Stimulated activated CD4-positive, alpha-beta T cell treated with anti-CD3 and anti-CD28 coated beads, Interleukin-4, amount 100 ng/mL, for 48 hours (primary cell): ENCODE measurements at places on chromosomes 3 and 15.

DNA sequence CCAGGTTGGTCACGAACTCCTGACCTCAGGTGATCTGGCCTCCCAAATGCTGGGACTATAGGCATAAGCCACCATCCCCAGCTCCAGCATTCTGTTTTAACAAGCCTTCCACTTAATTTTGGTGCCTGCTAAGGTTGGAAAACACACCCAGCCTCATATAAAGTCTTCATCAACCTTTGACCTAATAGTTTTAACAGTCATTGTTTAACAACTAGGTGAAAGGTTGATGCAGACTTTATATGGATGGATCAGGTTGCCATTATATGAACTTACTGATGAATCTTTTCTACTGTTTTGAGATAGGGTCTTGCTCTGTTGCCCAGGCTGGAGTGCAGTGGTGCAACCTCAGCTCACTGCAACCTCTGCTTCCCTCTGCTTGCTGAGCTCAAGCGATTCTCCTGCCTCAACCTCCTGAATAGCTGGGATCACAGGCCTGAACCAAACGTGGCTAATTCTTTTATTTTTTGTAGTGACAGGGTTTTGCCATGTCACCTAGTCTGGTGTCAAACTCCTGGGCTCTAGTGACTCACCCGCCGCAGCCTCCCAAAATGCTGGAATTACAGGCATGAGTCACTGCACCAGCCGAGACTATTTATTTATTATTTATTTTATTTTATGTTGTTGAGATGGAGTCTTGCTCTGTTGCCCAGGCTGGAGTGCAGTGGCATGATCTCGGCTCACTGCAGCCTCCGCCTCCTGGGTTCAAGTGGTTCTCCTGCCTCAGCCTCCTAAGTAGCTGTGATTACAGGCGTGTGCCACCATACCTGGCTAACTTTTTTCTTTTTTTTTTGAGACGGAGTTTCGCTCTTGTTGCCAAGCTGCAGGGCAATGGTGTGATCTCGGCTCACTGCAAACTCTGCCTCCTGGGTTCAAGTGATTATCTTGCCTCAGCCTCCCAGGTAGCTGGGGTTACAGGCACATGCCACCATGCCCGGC, 3.1 kb upstream of the RPAP1 start:
- DNase-seq = no peak

DNA sequence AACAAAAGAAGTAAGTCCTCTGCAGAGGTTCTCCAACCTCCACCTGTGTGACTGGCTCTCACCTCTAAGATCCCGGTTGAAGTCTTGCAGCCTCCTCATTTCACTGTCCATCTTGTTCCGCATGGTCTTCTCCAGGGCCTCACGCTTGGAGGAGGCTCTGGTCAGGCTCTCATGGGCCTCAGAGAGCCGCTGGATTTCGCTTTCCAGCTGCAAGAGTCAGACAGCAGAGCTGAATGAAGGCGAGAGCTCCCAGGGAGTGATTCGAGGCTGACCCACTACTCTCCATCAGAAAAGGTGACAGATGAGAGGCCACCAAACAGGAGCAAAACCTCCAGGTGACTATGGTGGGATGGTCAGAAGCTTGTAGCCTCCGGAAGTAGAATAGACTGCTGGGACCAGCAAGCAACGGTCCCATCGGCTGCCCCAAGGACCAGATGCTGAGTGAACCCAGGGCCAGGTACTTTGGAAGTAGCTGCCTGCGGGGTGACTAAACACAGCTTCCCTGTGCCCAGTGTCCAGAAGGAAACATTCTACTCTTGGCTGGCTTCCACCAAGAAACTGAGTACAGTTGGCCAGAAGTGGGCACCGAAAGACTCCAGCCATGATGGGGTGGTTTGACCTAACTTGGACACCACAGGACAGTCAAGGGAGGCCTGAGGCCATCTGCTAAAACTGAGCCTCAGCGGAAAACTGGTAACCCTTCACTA, 7.9 kb downstream of the AMOTL2 start:
- DNase-seq = no peak

DNA sequence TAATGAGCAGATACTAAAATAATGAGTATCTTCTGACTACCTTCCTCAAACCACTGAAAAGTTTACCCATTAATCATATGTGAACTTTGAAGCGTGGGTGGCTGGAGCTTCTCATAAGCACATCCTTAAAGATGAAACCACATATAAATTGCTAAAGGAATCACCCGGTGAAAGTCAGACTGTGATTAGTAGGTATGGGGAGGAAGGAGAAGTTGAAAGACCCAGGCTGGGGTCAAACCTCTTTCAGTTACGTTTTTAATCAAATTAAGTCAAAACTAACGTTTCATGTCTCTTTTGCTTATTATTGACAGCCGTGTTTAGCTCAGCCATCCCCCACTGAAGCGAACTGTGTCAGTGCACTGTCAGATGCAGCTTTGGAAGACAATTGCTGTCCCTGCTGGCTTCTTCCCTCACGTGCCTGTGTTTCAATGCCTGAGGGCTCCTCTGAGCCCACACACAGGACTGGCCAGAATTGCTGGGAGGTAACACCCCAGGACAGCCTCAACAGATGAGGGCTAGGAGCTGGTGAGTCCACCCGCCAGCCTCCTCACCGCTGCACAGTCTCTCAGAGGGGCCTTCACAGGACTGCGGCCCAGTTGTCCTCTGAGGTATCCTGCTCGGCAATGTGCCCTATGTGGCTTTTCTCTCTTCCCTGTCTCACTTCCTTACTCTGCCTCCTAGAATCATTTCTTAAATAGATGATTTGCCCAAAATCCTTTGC, 29.3 kb upstream of the SH3BP5 start:
- DNase-seq = peak; percentile 49

- DNase-seq = no peak
Observed at GRCh38 chr15:43775411-43775965, 1.3 kb downstream of the ELL3 start.

DNA sequence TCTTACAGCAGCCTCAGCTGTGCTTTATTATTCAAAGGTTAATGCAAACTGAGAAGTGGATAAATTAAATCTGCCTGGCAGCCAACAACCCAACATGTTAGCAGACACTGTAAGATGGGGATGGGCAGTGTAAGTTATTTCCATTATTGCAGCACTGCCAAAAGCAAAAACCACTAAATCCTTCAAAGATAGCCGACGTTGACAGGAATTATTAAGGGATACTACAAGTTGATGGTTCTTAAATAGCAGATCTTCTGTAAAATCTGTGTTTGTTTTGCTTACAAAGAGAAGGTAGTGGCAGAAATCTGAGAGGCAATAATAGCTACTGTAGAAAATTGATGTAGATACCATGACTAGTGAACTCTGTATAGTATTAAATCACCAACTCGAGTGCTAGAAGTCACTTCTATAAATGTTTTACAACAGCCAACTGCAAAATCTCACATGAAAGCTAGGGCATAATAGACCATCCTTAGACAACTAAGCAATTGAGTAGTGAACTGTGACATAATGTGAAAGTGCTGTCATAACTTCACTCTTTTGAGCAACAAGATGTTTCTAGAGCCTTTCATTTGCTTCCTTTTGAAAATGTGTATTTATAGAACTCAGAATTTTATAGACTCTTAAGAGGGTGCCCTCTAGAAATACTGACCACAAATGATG, 278.6 kb downstream of the UBE2E2 start:
- DNase-seq = no peak

- no peak for DNase-seq
Observed at GRCh38 chr3:148600440-148600839, 97.3 kb upstream of the AGTR1 start.

DNA sequence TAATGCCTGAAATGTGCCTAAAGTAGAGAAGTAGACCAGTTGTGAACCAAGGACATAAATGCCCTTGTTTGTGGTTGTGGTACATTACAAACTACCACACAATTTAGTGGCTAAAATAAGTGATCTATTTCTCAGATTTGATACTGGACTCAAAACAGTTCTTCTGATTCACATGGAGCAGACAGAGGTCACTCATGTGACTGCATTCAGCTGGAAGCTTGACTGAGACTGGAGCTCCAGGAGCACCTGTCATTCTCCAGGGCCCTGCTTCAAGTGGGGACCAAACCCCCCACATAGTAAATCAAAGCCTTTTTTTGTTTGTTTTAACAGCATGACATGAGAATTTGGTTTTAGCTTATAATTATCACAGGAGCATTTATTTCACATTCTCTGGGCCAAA, 301.2 kb downstream of the OXSM start:
- DNase-seq = no peak

- peak; percentile 74 for DNase-seq
Observed at GRCh38 chr15:72474912-72475628, 940 bp downstream of the ARIH1 start.

- no peak for DNase-seq
Observed at GRCh38 chr15:88580532-88580931, 34.1 kb upstream of the DET1 start.

- no peak for DNase-seq
Observed at GRCh38 chr15:61640756-61641155, 411.7 kb upstream of the RORA start.

DNA sequence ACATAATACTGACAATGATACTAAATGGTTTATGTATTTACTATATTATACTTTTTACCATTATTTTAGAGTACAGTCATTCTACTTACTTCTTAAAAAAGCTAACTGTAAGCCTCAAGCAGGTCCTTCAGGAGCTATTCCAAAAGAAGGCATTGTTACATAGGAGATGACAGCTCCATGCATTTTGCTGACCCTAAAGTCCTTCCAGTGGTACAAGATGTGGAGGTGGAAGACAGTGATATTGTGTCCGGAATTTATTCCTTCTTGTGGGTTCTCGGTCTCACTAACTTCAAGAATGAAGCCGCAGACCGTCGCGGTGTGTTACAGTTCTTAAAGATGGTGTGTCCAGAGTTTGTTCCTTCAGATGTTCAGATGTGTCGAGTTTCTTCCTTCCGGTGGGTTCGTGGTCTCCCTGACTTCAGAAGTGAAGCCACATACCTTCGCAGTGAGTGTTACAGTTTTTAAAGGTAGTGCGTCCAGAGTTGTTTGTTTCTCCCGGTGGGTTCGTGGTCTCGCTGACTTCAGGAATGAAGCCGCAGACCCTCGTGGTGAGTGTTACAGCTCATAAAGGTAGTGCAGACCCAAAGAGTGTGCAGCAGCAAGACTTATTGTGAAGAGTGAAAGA, 20.9 kb downstream of the AVEN start:
- no peak for DNase-seq

DNA sequence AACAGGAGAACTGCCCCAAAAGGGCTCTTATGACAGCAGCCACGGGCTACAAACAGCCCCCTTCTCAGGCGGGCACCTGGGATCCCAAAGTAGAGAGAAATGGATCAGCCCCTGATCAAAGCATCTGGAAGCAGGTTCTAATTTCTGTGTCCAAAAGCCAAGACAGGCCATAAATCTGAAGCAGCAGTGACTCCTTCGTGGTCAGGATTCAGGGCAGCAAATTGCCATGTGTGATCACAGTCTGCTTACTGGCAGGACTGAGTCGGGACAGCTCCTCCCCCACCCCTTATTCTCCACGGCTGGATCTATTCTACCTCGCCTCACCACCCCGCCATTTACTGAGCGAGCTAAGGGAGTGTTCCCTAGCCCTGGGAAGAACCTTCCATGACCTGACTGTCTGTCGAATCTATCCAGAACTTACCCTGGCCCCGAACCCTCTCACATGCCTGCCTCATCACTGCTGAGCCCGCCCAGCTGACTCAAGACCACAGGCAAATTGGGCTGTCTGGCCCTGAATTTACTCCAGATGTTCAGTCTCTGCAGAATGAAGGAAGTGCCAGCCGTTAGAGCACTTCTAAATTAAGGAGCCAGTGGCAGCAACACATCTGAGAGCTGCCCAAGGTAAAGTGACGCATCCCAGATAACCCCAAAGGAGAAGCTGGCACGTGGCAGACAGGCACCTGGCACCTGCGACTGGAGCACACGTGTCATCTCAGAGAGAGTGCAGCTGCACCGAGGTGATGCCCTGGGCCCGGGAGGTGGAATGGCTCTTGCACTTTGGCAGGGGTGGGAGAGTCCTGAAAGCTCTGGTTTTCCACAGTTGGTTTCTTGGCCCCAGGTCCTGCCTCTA, 1.3 kb downstream of the LRRC15 start:
- no peak for DNase-seq

GRCh38 chr3:183018421-183019192, 38.3 kb upstream of the DCUN1D1 start:
- no peak for DNase-seq

DNA sequence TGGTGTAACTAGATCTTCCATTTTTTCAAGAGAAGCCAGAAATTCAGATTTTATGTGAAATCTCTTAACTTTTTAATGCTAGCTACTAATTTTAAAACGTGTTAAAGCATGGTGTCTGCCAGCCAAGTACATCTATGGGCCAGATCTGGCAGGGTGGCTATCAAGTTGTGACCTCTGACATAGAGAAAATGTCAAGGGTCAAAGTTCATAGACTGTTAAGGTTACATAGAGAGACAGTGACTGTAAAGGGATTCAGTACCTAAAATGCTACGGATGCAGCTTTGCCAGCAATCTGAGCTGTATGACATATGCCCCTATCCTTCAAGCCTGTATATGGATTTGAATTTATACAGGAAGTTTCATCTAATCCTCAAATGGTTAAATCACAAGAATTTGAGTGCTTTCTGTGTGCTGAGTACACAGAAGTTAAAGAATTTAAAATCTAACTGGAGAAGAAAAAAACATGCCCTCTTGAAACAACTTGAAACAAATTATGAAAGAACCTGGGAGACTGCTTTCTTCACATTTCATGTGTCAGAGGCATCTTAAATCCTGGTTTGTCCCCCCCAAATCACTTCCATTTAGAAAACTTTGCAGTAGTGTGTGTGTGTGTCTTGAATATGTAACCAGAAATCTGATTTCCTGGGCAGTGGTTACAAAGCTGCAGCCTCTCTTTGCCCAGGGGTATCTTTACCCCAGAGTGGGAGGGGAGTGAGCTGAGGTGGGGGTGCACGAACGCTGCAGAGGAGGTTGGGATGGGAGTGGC, 895 bp upstream of the ARHGAP31 start:
- no peak for DNase-seq

- DNase-seq = no peak
Observed at GRCh38 chr3:73029321-73029796, 32.1 kb upstream of the EBLN2 start.

DNA sequence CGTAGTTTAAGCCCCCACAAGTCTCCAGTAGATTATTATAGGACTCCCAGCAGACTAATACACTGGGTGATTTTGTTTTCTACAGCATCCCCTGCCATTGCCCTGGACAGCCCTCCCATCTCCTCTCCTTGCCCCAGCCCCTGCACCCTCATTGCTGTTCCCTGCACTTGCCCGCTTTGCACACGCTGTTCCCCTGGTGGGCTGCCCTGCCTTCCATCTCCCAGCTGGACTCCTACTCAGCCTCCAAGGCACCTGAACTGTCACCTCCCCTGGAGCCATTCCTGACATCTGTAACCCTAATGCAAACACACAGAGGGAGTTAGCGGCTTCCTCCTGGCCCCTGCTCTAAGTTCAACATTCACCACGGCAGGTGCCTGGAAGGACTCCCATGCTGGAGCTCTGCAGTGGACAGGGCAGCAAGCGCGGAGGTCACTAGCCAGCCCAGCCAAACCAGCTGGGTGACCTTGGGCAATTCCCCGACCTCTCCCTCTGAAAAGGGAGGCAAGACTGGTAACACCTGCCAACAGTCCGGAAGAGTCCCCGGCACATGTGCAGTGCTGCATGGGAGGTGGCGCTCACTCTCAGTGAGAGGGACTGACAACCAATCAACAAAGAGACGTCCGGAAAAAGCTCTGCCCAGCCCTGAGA, 38.8 kb upstream of the IQSEC1 start:
- DNase-seq = no peak

GRCh38 chr3:15326037-15326436, 6.3 kb downstream of the SH3BP5 start:
- DNase-seq = no peak
